ENCODE measurements at places on chromosomes 11 and 22. TPM values are rescaled to one million over a fixed set of nuclear protein-coding genes. Genes with fewer than 3 reads are reported as not detected.

The PRSS23 gene
- 14.5 TPM for total RNA-seq

GRCh38 chr22:44496844-44497217 is 1.2 kb downstream of the RTL6 start:
- peak overlapping the region; percentile 68 for H3K4me3 ChIP-seq
- H3K36me3 ChIP-seq = peaks cover 31% of the 10 kb centered on the region

The ASCC2 gene
- 62.6 TPM for total RNA-seq

DNA sequence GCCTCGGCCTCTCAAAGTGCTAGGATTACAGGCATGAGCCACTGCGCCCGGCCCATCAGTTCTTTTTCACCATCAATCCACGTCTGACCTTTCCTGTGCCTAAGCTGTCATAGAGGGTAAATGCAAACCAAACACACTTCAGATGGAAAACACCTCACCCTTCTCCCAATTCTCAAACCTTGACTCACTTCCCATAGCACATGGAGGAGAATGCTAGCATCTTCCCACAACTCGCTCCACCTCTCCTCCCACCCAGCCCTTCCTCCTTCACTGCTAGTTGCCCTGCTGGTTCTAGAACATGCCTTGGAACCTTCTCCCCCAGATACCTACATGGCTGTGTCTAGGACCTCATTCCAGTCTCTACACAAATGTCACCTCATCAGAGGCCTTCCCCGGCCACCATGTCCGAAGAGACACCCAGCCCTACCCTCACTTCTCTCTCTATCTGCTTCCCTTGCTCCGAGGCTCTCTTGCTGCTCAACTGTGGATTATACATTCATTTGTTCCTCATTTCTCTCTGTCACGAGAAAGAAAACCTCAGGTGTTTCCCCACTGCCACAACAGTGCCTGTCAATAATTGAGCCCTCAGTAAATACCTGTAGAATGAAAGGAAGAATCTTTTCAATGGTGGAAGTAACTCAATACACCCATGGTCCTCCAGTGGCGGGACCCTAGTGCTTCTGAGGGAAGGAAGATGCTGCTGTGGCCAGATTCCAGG is 21.3 kb upstream of the NCF4 start:
- no peak overlapping the region for H3K27ac ChIP-seq
- H3K27me3 ChIP-seq = peaks cover 73% of the 10 kb centered on the region
- H3K36me3 ChIP-seq = no peaks in the 10 kb centered on the region
- no peak overlapping the region for H3K4me3 ChIP-seq
- no peak for DNase-seq

- DNase-seq = no peak
- peaks cover 98% of the 10 kb centered on the region for H3K36me3 ChIP-seq
- no peaks in the 10 kb centered on the region for H3K27me3 ChIP-seq
- peaks cover 94% of the 10 kb centered on the region for H3K4me1 ChIP-seq
Observed at GRCh38 chr11:34652191-34652973, 31.5 kb downstream of the EHF start.

GRCh38 chr11:104704888-104705287 is 193.4 kb downstream of the CASP12 start:
- H3K4me3 ChIP-seq = no peak overlapping the region
- H3K4me1 ChIP-seq = peaks cover 30% of the 10 kb centered on the region
- H3K27me3 ChIP-seq = no peaks in the 10 kb centered on the region
- no peak for DNase-seq
